CD4-positive, alpha-beta T cell (primary cell): ENCODE measurements at places on chromosomes 4 and X. TPM values are rescaled to one million over a fixed set of nuclear protein-coding genes. Genes with fewer than 3 reads are reported as not detected.

DNA sequence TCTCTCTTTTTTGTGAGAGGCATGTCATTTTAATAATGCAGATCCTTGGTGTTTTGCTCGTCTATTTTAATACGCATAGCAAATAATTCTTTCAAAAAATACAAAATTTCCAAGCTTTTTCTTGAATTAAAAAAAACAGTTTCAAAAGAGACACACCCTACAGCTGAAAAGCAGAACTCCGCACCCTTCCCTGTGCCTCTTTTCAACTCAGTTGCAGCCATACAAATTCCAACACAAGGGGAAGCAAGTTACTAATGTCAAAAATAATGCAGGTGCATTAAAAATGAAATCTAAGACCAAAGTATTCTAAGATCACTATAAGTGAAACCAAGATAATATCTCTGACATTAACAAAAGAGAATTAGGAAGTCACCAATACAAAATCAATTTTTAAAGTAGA, 66.6 kb downstream of the NR3C2 start:
- DNase-seq = no peak
- peaks cover 4% of the 10 kb centered on the region for H3K4me1 ChIP-seq
- H3K4me3 ChIP-seq = peak overlapping the region; percentile 31
- no peaks in the 10 kb centered on the region for H3K36me3 ChIP-seq
- no peaks in the 10 kb centered on the region for H3K27me3 ChIP-seq

GRCh38 chr4:158835226-158836001, 66.6 kb downstream of the FNIP2 start:
- no peak for DNase-seq
- H3K27me3 ChIP-seq = no peaks in the 10 kb centered on the region

CSN1S1 gene
- total RNA-seq = not detected

SSX7 gene
- total RNA-seq = not detected

WAS gene
- 67.4 TPM for total RNA-seq
